ENCODE measurements at places on chromosomes 2 and 18. TPM values are rescaled to one million over a fixed set of nuclear protein-coding genes. Genes with fewer than 3 reads are reported as not detected.

The ARHGAP28 gene
- total RNA-seq = 9.8 TPM

The MFF gene
- 42.1 TPM for total RNA-seq

The FHOD3 gene
- 0.72 TPM for total RNA-seq

DNA sequence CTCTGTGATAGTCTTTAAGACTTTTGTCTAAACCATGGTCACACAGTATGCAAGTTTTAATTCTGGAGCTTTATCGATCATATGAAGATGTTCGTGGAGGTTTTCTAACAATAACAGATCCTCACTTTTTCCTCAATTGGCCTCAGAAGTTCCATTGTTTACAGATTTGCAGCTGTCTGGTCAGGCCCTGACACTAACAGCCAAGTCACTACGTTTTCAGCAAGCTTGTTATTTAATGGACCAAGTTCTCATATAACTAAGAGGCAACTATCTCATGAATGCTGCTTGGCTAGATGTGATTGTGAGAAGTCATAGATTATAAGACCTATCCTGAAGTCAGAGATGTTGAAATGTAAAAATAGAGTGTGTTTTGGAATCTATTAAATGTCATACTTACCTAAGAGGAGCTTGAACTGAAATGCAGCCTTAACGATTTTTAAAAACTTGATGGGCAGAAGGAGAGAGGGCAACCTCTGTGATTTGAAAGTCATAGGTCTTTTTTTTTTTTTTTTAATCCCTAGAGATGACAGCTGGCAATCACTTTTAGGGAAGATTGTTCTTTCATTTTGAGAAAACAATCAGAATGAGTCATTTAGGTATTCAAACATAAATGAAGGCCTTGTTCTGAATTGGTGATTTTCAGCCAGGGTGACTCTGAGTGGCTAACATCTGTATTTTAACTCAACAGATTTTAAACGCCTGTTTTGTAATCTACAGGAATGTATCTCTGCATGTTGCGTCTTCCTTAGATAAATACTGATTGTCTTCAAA, 48.4 kb upstream of the NEMP2 start:
- H3K36me3 ChIP-seq = no peaks in the 10 kb centered on the region
- no peak overlapping the region for H3K4me3 ChIP-seq
- no peak for DNase-seq
- H3K27ac ChIP-seq = no peak overlapping the region
- no peaks in the 10 kb centered on the region for H3K4me1 ChIP-seq

DNA sequence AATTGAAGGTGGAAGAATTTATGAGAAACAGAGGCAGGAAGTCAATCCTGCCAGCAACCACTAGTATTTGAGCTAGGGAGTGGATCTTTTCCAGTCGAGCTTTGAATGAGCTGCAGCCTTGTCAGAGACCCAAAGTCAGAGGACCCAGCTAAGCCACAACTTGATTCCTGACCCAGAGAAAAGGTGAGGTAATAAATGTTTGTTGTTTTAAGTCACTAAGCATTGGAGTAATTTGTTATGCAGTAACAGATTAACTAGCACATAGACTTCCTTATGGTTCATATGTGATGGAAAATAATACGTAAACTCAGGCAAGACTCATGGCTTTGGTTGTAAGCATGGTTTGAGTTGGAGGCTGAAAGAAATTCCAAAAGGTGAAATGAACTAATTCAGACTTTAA, 21.6 kb downstream of the EFEMP1 start:
- H3K27me3 ChIP-seq = no peaks in the 10 kb centered on the region

GRCh38 chr2:9799729-9800632, 43.3 kb upstream of the TAF1B start:
- no peaks in the 10 kb centered on the region for H3K36me3 ChIP-seq
- H3K4me3 ChIP-seq = no peak overlapping the region
- no peak overlapping the region for H3K27ac ChIP-seq
- H3K27me3 ChIP-seq = no peaks in the 10 kb centered on the region
- H3K4me1 ChIP-seq = peaks cover 8% of the 10 kb centered on the region
- DNase-seq = peak; percentile 93

DNA sequence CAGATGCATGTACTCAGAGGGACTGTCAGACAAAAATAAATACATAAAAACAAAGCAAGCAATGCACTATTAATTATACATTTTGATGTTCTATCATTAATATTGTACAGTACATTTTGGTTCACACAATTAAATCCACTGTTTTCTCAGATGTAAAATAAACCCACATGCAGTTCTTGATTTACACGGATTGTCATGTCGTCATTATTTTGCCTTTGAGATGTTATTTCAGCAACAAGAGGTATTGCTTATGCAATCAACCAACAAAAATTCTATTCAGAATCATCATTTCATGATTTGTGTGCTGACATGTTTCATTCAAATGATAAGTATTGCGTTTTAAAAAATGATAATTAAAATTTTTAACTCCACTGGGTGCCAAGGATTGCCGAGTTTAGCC, 79.2 kb downstream of the TSHZ1 start:
- H3K27me3 ChIP-seq = no peaks in the 10 kb centered on the region
- DNase-seq = no peak
- H3K36me3 ChIP-seq = peaks cover 8% of the 10 kb centered on the region
- no peaks in the 10 kb centered on the region for H3K4me1 ChIP-seq

DNA sequence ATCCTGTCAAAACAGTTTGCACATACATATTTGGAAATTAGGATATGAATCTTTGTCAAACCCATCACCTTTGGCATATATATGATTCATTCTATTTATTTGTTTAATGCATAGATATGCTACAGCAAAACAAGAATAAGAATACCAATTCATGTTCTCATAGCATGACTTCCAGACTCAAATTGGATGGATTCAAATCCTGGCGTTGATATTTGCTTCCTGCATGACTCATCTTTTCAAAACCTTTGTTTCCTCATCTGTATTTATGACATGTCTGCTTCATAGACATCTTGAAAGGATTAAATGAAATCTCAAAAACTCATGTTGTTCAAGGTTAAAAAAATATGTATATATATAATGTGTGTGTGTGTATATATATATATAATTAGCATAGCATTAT, 261.3 kb downstream of the MBD5 start:
- H3K4me3 ChIP-seq = no peak overlapping the region
- no peak for DNase-seq
- H3K4me1 ChIP-seq = no peaks in the 10 kb centered on the region
- no peak overlapping the region for H3K27ac ChIP-seq
- no peaks in the 10 kb centered on the region for H3K27me3 ChIP-seq
